ENCODE measurements at places on chromosomes 12 and 14. TPM values are rescaled to one million over a fixed set of nuclear protein-coding genes. Genes with fewer than 3 reads are reported as not detected.

GRCh38 chr14:29900609-29901350 lies 26.9 kb downstream of the PRKD1 start:
- DNase-seq = no peak

GRCh38 chr12:25324861-25325260 lies 74.1 kb upstream of the KRAS start:
- no peak for DNase-seq

GRCh38 chr12:98651328-98651727 lies 6.2 kb downstream of the APAF1 start:
- DNase-seq = no peak

TMEM19 gene
- total RNA-seq = 17.8 TPM

DNA sequence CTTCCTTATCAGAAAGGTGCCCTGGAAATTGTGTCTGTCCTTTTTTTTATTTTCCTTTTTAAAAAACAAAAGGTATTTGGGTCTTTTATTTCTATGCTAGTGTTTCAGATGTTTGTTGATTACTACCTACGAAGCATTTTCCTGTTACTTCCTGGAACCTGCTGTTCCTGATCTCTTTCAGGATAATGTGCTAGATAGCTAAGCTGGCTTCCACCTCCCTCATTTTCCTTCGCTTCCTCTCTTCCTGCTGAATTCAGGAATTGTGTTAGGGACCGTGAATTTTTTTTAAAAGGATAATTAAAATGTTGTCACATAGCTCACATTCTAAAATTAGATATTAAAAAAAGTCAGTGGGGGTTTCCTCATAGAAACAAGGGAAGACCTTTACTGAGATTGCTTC lies 27.7 kb downstream of the TMTC2 start:
- no peak for DNase-seq

- no peak for DNase-seq
Observed at GRCh38 chr12:52614381-52615207, 3.8 kb downstream of the KRT73 start.

TMED8 gene
- total RNA-seq = 16.2 TPM

DNA sequence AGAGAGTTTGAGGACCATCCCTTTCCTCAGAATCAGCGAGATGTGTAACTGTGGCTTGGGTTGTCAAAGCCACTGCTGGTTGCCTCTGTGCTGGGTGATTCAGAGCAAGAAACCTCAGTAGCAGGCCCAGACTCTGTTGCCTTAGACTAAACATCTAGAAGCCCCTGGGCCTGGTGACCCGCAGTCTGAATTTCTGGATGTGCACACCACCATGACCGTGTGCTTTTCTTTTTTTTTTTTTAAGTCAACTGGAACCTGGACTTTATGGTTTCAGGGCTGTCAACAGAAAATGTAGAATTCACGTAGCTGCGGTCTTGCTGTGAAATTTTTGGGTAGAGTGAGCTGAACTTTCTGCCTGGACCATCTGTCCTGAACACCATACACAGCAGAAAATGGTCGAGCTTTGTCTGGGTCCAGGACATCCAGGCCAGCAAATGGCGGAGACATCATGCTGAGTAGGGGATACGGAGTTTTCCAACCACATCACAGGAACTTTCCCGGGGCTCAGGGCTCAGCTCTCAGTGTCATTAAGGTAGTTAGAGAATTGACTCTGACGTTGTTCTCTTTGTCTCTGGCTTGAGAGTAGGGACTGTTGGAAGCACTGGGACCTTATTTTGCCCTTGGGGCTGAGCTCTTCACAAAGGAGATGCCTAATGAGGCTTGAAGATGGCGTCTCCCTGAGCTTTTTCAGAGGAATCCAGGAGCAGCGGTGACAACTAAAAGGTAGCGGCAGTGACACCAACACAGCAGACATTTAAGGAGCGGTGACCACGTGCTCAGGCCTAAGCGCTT lies 23.0 kb upstream of the BATF start:
- DNase-seq = no peak

SFSWAP gene
- 77.8 TPM for total RNA-seq

DDN gene
- 1.2 TPM for total RNA-seq

DNA sequence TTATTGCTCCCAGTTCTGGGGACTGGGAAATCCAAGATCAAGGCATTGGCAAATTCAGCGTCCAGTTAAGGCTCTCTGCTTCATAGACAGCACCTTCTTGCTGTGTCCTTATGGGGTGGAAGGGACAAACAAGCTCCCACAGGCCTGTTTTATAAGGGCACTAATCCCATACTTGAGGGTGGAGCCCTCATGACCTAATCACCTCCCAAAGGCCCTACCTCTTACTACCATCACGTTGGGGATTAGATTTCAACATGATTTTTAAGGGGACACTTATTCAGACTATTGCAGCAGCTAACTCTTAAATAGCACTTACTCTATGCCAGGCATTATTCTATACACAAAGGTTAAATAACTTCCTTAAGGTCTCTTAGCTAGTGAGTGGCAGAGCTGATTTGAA lies 17.3 kb downstream of the TOGARAM1 start:
- DNase-seq = no peak

DNA sequence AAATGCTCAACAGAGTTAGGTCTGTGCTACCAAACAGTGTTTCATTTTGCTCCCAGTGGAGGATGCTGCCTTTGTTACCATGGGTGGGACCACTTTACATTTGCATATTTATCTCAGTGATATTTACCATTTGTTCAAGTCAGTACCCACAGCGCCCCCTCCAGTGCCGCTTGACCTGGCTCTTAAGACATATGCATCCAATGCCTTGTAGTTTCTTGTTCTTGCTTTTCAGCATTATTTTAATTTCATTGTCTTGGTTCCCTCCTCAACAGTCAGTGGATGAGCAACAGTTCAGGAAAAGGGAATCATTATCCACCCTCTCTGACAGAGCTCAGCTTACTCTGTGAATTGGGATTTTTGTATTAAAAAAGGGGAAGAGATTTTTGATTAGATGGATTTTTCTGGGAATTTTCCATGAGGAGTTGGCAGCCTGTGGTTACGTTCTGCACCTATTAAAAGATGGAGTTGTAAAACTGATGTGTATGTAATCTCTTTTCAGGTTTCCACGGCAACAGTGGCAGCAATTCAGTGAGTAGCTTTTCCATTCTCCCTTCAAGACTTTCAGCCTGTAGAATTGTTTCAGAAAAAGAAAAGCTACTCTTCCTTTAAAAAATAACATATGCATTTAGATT lies 240.5 kb upstream of the DAAM1 start:
- no peak for DNase-seq

DNA sequence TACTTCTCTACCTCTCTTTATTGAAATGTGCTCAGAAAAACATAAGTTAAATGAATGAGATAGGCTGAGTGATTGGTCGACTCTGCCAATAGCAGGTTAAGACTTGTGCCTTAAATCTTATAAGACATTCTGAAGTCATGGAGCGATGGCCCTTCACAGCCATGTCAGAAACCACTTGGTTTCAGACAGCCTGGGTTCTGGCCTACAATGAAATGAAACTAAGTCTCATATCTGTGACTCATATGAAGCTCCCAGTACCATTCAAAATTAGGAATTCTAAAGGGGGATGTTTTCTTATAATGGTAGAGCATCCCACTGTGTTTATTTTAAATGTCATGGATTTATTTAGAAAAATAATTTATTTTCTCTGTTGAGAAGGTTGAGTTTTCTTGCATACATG lies 42.6 kb downstream of the PLXNC1 start:
- no peak for DNase-seq

- DNase-seq = no peak
Observed at GRCh38 chr12:12017135-12017581, 53.6 kb upstream of the BCL2L14 start.

GRCh38 chr12:68474467-68475204 lies 136.1 kb upstream of the RAP1B start:
- DNase-seq = no peak

PUS7L gene
- 22.4 TPM for total RNA-seq

- no peak for DNase-seq
Observed at GRCh38 chr12:91205811-91206210, 23.2 kb upstream of the DCN start.

NPFF gene
- not detected for total RNA-seq

RBP5 gene
- not detected for total RNA-seq

HVCN1 gene
- 8.1 TPM for total RNA-seq

GRCh38 chr12:108964371-108965352 lies 56.2 kb downstream of the SVOP start:
- DNase-seq = no peak

DNA sequence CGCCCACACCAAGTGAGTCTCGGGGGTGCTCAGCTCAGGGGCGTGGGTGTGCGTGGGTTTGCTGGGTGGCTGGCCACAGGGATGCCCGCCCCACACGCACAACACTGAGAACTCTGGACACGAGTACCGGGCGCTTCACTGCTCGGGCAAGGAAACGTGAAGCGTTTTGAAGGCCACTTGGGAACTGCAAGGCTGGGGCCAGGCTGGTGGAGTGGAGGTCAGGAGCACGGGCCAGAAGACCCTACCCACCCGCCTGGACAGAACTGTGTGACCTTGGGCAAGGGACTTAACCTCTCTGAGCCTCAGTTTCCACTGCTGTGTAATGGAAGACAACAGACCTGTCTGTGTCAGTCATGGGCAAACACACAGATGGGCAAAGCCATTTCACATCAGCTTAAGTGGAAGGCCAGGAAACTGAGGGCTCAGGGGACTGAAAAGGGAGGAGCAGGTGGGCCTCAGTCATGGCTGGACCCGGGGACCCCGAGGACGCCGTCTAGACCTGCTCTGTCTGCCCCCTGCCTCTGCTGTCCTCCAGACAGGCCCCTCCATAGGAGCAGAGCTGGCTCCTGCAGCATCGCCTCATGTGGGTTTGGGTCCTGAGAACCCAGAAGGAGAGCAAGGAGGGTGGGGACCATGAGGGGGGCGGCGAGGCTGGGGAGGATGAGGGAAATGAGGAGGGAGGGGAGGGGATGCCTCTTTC lies 52.5 kb downstream of the ADGRD1 start:
- DNase-seq = no peak

- DNase-seq = no peak
Observed at GRCh38 chr14:89430391-89431236, 13.6 kb upstream of the FOXN3 start.

GRCh38 chr12:33486058-33486457 lies 46.4 kb upstream of the SYT10 start:
- no peak for DNase-seq

DNA sequence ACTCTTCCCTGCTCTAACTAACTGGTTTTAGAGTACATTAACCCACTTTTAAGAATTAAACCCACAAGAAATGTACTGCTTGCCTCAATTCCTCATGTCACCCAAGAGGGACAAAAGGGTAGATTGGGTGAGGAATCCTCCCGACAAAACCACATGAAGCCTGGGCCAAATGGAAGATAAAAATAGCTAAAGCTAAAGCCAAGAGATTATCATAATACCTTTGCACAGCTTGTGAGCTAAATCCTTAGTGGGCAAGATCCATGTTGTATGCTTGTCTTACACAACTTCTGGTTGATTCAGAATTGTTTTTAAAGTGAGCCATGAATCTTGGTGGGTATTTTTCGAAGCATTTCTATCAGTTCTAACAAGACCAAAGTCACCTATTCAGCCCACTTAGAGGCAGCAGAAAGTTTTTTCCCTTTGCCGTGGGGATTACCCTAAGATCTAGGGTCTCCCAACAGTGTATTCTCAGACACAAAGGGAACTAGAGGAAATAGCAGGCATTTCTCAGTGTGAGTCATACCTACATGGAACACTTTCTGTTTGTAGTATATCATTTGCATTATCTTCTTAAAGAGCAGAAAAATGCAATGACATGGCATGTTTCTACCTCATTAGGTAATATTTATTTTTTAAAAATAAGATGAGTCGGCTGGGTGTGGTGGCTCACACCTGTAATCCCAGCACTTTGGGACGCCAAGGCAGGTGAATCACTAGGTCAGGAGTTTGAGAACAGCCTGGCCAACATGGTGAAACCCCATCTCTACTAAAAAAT lies 616.6 kb downstream of the KCNH5 start:
- DNase-seq = no peak

- DNase-seq = no peak
Observed at GRCh38 chr14:29161593-29161992, 395.0 kb downstream of the FOXG1 start.

- DNase-seq = no peak
Observed at GRCh38 chr12:32509328-32510091, 110.2 kb downstream of the FGD4 start.

P2RX7 gene
- total RNA-seq = 2.9 TPM

DNA sequence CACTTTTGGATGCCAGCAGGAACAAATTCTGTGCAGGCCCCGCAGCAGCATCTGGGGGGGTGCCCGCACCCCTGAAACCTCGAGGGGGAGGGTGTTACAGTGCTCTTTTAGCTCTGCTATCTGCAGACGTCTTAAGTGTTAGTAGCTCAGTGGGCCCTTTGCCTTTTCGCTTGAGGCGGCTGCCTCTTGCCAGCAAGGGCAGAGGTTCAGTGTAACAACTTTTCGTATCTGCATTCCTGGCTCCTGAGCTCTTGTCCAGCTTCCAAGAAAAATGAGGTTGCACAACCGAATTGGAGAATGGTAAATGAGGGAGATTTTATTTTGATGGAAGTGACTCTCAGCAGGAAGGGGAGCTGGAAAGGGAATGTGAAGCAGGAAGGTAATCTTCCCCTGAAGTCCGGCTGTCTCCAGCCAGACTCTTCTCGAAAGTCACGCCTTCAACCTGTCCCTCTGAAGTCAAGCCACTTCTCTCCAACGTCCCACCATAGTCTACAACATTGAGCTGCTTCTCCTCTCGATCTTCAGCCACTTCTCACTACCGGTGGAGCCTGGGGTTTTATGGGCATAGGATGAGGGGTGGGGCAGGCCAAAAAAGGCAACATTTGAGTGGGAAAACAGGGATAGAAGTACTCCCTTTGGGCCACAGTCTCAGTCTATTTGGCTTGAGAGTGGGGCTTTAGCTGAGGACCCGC lies 17.8 kb downstream of the TAS2R50 start:
- no peak for DNase-seq

GRCh38 chr12:46473634-46474329 lies 101.2 kb upstream of the SLC38A2 start:
- DNase-seq = no peak

FAM90A1 gene
- total RNA-seq = 0.34 TPM

- no peak for DNase-seq
Observed at GRCh38 chr12:18794000-18794399, 56.1 kb downstream of the CAPZA3 start.

- no peak for DNase-seq
Observed at GRCh38 chr12:49462083-49462744, 76.6 kb upstream of the KCNH3 start.

DNA sequence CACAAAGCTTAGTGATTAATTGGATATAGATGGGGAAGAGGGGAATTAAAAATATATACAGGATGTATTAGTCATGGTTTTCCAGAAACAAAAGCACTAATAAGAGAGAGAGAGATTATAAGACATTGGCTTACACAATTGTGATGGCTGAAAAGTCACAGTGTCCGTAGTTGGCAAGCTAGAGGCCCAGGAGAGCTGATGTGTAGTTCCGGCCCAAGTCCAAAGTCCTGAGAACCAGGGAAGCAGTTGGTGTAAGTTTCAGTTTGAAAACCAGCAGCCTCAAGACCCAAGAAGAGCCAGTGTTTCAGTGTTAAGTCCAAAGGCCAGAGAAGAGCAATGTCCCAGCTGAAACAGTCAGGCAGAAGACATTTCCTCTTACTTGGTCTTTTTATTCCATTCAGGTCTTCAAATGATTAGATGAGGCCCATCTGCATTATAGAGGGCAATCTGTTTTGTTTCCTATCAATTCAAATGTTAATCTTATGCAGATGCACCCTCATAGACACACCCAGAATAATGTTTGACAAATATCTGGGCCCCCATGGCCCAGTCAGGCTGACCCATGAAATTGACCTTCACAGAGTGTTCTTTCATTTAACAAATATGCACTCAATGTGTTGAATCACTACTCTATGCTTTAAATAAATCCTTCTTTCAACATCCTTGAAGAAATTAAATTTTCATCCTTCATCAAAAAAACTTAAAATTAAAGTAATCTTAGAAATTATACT lies 67.2 kb upstream of the DIO2 start:
- no peak for DNase-seq

GRCh38 chr14:74785056-74785613 lies 22.0 kb downstream of the YLPM1 start:
- no peak for DNase-seq
